ENCODE measurements at places on chromosomes 2 and 18.

GRCh38 chr2:98935777-98936352 is at the start of gene CRACDL:
TSS of gene CRACDL (minus strand) at chr2:98936225. CDS start at chr2:98846800, 89,425 bp downstream.
- DNase-seq, result no peak

DNA sequence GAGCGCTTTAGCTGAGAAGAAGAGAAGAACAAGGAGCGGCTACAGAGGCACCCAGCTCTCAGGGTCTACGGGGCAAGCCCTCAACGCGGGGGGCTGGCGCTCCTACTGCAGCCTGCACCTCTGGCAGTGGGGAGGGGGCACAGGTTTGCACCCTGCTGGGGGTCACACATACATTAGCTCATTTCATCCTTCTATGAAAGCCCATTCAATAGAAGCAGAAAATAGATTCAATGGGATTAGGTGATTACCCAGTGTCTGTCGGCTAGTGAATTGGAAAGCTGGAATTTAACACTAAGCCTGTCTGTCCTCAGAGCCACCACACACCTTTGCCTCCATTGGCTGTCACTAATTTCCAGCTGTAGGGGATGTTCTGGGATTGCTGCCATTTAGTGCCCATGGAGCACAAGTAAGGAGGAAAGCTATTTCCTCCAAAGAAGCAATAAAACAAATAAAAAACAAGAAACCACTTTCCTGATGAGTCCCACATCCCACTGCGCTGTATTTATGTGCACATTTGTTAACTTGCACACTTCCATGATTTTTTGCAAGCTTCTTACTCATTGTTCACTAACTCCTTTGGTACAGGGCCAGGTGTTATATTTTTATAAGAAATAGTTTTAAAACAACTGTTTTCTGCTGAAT is 319.6 kb upstream of the REV1 start:
- no peak for DNase-seq

DNA sequence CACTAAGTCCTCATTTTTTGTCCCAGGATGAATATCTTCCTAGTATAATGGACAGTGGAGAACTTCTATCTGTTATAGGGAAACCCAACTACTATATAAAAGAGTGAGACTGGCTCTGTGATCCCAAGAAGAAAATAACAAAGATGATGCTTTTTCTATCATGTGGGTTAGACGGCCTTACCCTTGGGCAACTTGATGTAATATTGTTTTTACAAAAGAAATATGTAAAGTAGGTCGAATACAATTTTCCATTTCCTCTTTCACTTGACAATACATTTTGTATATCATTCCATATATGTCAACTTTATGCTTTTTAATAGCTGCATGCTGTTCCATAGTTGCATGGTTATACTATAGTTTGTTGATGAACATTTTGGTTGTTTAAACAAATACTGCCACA is 87.5 kb upstream of the SESTD1 start:
- no peak for DNase-seq

DNA sequence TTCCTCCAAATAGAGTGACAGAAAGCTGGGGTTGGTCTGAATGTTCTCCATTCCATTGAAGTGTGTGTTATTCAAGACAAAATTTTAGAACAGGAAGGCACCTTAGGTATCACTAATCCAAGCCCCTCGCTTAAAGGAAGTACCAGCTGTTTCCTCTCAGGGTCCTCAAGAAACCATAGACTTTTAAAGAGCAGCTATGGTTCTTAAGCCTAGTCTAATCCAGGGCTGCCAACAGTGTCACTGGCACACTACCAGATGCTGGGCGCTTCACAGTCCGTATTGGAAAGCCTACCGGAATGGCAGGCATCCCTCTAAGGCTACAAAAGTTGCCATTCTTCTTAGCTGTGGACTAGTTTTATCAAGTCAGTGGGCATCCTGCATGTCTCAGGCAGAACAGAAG is 1.9 kb downstream of the NEMP2 start:
- DNase-seq, result no peak
